ENCODE measurements at places on chromosomes 4 and X. TPM values are rescaled to one million over a fixed set of nuclear protein-coding genes. Genes with fewer than 3 reads are reported as not detected.

AVPR2 gene
- total RNA-seq, result 0.41 TPM

DNA sequence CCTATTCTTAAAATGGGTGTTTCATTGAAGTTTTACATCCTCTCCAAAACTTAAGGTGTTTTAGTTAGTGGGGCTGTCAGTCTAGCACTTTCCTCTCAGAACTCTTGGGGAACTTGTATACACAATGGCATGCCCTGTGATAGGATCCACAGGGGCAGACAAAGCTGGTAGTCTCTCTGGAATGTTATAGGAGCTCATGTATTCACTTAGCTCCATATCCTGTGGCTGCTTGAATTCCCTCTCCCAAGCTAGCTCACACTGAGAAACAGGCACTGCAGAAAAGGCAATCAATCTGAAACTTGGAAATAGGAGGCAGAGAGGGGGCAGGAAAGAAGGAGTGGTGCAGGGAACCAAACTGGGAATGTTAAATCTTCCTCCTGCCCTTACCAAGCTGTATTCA is 26.3 kb upstream of the ARMCX2 start:
- H3K36me3 ChIP-seq, result no peaks in the 10 kb centered on the region
- H3K27me3 ChIP-seq, result no peaks in the 10 kb centered on the region
- no peak overlapping the region for H3K27ac ChIP-seq
- no peak overlapping the region for H3K4me3 ChIP-seq
- H3K4me1 ChIP-seq, result no peaks in the 10 kb centered on the region
- DNase-seq, result no peak

KLB gene
- 0.79 TPM for total RNA-seq

SPINK2 gene
- total RNA-seq, result not detected

GRCh38 chr4:95758001-95758400 is 81.9 kb upstream of the PDHA2 start:
- H3K4me1 ChIP-seq, result no peaks in the 10 kb centered on the region
- DNase-seq, result no peak
- no peaks in the 10 kb centered on the region for H3K27me3 ChIP-seq
- no peaks in the 10 kb centered on the region for H3K36me3 ChIP-seq

PAGE5 gene
- not detected for total RNA-seq

GRCh38 chr4:114368751-114369150 is 229.9 kb upstream of the UGT8 start:
- no peak overlapping the region for H3K27ac ChIP-seq
- H3K4me1 ChIP-seq, result no peaks in the 10 kb centered on the region
- no peak overlapping the region for H3K4me3 ChIP-seq

DNA sequence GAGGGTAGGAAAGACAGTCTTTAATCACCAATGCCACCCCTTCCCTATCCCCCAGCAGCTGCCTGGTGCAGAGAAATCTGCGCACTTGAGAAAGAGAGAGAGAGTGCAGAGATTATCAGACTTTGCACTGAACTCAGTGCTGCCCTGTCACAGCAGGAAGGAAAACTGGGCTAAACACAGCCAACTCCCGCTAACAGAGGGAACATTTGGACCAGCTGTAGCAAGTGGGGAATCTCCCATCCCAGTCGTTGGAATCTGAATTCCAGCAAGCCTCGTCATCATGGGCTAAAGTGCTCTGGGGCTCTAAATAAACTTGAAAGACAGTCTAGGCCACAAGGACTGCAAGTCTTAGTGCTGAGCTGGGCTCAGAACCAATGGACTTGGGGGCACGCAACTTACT is 168.7 kb downstream of the DLG3 start:
- no peak overlapping the region for H3K4me3 ChIP-seq
- peak overlapping the region; percentile 3 for H3K27ac ChIP-seq
- no peaks in the 10 kb centered on the region for H3K36me3 ChIP-seq
- H3K4me1 ChIP-seq, result no peaks in the 10 kb centered on the region
- DNase-seq, result no peak

S100P gene
- not detected for total RNA-seq

DNA sequence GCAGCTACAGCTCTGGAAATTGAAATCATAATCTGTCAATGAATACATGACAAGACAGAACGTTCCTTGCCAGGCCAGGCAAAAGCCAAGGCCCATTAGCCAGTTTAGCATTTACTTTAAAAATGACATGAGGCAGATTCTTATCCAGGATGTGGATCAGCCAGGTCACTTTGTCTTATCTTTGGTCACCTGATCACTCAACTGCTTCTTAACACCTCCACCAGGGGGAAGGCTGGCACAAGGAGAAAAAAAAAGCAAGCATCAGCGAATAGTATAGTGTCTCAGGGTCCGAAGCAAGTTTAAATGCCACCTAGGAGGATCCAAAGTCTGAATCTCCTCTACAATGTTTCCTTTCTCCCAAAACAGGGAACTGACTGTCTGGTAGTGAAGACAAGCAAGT is 18.8 kb downstream of the ATP1B4 start:
- H3K4me1 ChIP-seq, result no peaks in the 10 kb centered on the region
- DNase-seq, result no peak
- H3K4me3 ChIP-seq, result no peak overlapping the region
- H3K27me3 ChIP-seq, result no peaks in the 10 kb centered on the region
- H3K36me3 ChIP-seq, result no peaks in the 10 kb centered on the region

DNA sequence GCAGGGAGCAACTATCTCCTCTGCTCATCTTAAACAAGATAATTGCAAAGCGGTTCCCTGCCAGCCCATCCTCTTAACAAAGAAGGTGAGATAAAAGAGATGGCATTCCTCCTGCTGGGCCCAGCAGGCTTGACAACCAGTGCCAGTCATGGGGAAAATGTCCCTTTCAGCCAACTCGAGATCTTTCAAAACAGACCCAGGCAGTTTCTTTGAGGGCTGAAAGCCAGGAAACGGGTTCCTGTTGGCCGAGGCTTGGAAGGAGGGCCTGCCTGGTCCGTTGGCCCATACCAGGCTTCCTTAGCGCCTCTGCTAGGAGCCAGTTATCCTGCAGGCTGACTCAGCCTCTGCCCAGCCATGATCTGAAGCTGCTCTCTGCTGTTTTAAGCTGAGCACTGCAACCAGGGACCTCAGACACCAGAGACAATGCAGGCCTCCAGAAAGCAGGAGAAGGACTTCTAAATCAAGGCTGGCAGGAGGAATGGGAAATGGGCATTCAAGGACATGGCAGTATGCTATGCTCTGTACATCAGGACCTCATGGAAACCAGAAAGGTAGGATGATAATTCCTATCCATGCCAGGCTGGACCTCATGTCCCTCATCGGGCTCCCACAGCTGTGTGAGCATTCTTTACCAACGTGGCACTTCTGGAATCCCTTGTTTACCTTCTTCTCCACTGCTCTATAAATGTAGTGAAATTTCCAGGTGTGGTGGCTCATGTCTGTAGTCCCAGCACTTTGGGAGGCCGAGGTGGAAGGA is 42.4 kb upstream of the SLC2A9 start:
- peak; percentile 28 for DNase-seq
- H3K4me1 ChIP-seq, result no peaks in the 10 kb centered on the region
- H3K36me3 ChIP-seq, result peaks cover 6% of the 10 kb centered on the region
- H3K4me3 ChIP-seq, result no peak overlapping the region
- H3K27me3 ChIP-seq, result no peaks in the 10 kb centered on the region

- H3K27ac ChIP-seq, result no peak overlapping the region
- no peak overlapping the region for H3K4me3 ChIP-seq
- no peak for DNase-seq
- no peaks in the 10 kb centered on the region for H3K4me1 ChIP-seq
These were observed 11.6 kb downstream of the FRMPD4 start for GRCh38 chrX:12149670-12150407.

DNA sequence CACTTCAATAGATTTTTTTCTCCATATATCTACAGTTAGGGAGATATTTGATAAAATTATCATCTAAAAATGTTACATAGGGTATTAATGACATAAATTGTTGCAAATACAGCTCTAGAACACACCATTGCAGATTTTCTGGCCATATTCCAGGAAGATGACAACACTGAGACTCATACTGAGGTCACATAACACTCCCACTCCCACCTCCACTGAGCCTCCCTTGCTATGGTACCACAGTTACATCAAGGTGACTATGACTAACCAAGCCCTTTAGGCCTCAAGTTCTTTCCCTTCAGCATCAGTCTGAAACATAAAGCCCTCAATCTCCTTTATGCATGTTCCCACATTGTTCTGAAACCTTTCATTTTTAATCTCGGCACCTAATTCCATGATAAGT is 932.0 kb upstream of the IGFBP7 start:
- no peaks in the 10 kb centered on the region for H3K4me1 ChIP-seq
- no peak overlapping the region for H3K4me3 ChIP-seq
- H3K27ac ChIP-seq, result no peak overlapping the region
- H3K27me3 ChIP-seq, result no peaks in the 10 kb centered on the region

GRCh38 chrX:67673741-67674274 is 130.0 kb downstream of the AR start:
- H3K4me1 ChIP-seq, result no peaks in the 10 kb centered on the region
- DNase-seq, result no peak
- H3K27ac ChIP-seq, result no peak overlapping the region
- no peaks in the 10 kb centered on the region for H3K27me3 ChIP-seq
- H3K4me3 ChIP-seq, result no peak overlapping the region
- H3K36me3 ChIP-seq, result no peaks in the 10 kb centered on the region

DNA sequence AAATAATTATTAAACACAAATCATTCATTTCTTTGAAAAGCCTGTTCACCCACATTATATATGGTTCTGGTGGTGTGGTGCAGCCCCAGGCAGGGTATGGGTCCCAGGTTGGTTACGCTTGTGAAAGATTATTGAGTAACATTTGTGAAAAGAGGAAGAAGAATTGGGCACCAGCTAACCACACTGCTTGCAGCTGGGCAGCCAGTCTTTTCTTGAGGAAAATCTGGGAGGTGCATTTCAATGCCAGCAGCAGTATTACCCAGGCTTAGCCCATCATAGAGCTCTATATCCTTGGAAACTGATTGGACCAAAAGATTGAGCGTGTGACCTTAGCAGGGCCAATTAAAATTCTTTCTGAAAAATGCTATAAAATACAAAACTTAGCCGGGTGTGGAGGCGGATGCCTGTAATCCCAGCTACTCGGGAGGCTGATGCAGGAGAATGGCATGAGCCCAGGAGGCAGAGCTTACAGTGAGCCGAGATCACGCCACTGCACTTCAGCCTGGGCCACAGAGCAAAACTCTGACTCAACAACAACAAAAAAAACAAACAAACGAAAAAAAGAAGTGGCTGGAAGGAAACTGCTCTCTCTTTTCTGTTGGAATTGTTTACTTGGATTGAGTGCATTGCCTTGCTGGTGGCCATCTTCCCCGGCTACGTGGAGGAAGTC is 9.7 kb upstream of the PLAC8 start:
- H3K27ac ChIP-seq, result peak overlapping the region; percentile 29
- no peaks in the 10 kb centered on the region for H3K36me3 ChIP-seq
- no peak overlapping the region for H3K4me3 ChIP-seq
- peak; percentile 32 for DNase-seq
- H3K27me3 ChIP-seq, result no peaks in the 10 kb centered on the region
- H3K4me1 ChIP-seq, result peaks cover under 1% of the 10 kb centered on the region

DNA sequence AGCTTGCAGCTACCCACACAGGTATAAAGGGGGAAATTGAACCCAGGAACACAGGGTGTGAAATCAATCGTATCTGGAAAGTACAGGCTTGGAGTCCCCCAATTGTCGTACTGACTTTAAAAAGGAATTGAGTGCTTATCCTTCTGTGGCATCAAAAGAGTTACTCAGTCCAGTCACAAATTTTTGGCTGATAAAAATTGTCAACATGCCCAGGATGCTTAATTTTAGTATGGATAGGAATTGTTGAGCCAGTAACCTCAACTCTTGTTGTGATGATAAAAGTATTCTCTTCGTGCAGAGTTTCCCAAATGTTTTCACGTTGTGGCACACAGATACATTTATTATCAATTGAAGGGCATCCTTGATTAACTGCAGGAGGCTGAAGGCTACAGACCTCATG is 43.6 kb upstream of the FTHL17 start:
- no peak overlapping the region for H3K27ac ChIP-seq
- no peak overlapping the region for H3K4me3 ChIP-seq
- H3K36me3 ChIP-seq, result no peaks in the 10 kb centered on the region
- H3K27me3 ChIP-seq, result no peaks in the 10 kb centered on the region
- H3K4me1 ChIP-seq, result no peaks in the 10 kb centered on the region
- DNase-seq, result no peak

- no peak overlapping the region for H3K4me3 ChIP-seq
- H3K36me3 ChIP-seq, result no peaks in the 10 kb centered on the region
- H3K4me1 ChIP-seq, result no peaks in the 10 kb centered on the region
- no peak overlapping the region for H3K27ac ChIP-seq
- no peak for DNase-seq
- no peaks in the 10 kb centered on the region for H3K27me3 ChIP-seq
These were observed 29.7 kb downstream of the EGF start for GRCh38 chr4:109942292-109942926.

CFP gene
- total RNA-seq, result 2.6 TPM

GRCh38 chrX:153926552-153926857 is 441 bp upstream of the ARHGAP4 start:
- no peaks in the 10 kb centered on the region for H3K27me3 ChIP-seq
- H3K36me3 ChIP-seq, result no peaks in the 10 kb centered on the region
- peak overlapping the region; percentile 96 for H3K27ac ChIP-seq
- no peak for DNase-seq
- peak overlapping the region; percentile 53 for H3K4me3 ChIP-seq

SORCS2 gene
- 0.68 TPM for total RNA-seq

DNA sequence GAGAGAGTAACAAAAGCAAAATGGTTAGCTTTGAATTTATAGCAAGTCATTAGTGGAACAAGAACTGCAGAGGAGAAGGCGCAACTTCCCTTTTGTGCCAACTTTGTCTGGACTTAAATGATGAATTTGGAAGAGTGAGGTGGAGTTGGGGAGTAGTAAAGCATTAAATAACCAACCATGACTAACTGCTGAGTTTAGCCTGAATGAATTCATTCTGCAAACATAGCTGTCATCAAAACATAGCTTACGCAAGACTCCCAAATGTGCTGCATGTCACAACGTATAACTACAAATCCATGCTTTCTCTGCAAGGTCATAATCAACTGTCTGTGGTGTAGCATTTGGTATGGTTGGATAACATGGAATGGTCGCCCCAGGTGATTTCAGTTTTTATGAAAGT is 75.9 kb upstream of the RPL34 start:
- no peaks in the 10 kb centered on the region for H3K27me3 ChIP-seq
- DNase-seq, result no peak
- no peak overlapping the region for H3K4me3 ChIP-seq
- H3K27ac ChIP-seq, result no peak overlapping the region
- H3K4me1 ChIP-seq, result no peaks in the 10 kb centered on the region

GRCh38 chr4:21835712-21836111 is 112.9 kb downstream of the KCNIP4 start:
- no peaks in the 10 kb centered on the region for H3K4me1 ChIP-seq
- no peak overlapping the region for H3K27ac ChIP-seq
- no peaks in the 10 kb centered on the region for H3K27me3 ChIP-seq
- H3K36me3 ChIP-seq, result no peaks in the 10 kb centered on the region

GRCh38 chr4:85398276-85398675 is 76.7 kb upstream of the ARHGAP24 start:
- H3K4me3 ChIP-seq, result no peak overlapping the region
- H3K27ac ChIP-seq, result no peak overlapping the region
- H3K36me3 ChIP-seq, result no peaks in the 10 kb centered on the region
- no peak for DNase-seq
- H3K4me1 ChIP-seq, result no peaks in the 10 kb centered on the region

SH2D1A gene
- 0.79 TPM for total RNA-seq

DNA sequence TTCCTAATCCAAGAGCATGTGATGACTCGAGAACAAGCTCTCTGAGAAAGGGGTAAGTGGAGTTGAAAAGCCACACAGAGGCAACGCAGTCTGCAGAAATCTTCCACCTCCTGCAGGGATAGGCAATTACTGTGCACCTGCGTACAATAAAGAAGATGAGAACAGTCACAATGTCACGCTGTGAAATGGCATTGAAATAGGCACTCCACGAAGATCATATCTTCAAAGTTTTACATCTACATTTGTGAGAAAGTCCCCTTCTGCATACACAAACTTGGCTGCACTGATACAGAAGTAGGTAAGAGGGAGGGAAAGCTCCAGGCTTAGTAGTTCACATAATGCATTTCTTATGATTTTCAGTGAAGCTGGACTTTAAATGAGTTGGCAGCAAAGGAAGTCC is 27.1 kb downstream of the DDX60L start:
- no peak for DNase-seq
- H3K36me3 ChIP-seq, result peaks cover 7% of the 10 kb centered on the region
- no peak overlapping the region for H3K4me3 ChIP-seq
- H3K27me3 ChIP-seq, result no peaks in the 10 kb centered on the region
